Activated CD8-positive, alpha-beta memory T cell treated with anti-CD3 and anti-CD28 coated beads for 24 hours (primary cell): ENCODE measurements at places on chromosomes 2 and 18.
A peak's percentile ranks its signal among the peaks of the same experiment; 100 is the strongest.

DNA sequence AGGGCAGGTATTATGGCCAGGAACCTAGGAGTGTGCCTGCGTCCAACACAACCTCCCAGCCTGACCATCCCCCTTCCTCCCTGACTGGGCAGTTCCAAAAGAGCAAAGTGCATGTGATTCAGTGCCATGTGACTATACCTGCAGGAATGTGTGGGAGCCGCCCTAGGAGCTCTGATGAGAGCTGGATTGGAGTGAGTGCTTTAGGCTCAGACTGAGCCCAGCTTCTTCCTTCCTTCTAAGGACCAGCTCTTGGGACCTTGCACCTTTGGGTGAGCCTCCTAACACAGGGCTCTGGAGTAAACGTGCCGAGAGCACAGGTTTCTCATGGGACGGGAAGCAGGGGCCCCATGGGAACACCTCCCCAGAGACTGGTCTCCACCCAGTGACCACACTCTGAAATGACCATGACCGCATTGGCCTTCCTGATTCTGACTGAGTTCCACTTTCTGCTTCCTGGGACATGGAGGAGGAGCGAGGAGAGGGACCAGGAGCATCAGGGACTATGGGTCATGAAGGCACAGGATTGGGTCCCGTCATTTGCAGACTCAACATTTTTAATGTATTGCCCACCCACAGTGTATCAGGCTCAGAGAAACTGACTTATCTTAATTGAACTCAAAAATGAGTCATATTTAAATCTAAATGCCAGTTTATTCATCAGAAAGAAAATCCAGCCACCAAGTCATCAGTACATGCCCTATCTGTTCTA is 87.8 kb upstream of the BCL2L11 start:
- DNase-seq: peak; percentile 56

- DNase-seq: no peak
Measured at GRCh38 chr2:60549928-60550177, 3.6 kb downstream of the BCL11A start.

DNA sequence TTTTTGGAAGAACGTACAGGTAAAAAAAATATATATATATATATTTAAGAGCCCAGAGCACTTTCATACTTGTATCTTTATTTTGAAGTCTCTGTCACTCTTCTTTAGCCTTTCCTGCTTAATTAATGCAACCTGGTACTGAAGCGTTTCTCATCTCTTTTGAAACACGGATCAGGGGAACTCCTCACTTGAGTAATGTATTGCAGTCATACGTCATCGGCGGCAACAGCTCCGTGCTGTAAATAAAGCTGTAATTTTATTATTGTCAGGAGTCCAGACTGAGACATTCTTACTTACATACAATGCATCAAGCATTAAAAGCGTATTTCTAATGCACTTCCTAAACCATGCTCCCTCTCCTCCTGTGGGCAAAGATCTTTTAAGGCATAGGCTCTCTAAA is 514.7 kb downstream of the SOX11 start:
- no peak for DNase-seq

- DNase-seq: no peak
Measured at GRCh38 chr2:151437630-151438029, 27.9 kb downstream of the RIF1 start.

- no peak for DNase-seq
Measured at GRCh38 chr18:6239716-6240115, 175.0 kb downstream of the L3MBTL4 start.

DNA sequence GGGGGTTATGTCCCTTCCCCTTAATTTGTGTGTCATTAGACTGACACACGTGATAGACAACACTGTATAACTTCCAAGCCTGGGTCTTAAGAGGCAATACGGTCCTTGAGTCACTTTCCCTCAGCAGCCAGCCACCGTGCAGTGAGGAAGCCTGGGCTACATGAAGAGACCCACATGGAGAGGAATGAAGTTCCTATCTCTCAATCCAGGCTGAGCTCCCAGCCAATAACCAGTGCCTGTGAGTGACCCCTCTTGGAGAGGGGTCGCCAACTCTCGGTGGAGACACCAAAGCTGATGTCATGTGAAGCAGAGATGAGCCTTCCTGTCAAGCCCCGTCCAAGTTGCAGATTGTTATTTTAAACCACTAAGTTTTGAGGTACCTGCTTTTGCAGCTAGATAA is 5.7 kb upstream of the WDSUB1 start:
- DNase-seq: no peak

- no peak for DNase-seq
Measured at GRCh38 chr2:224024270-224024669, 14.8 kb downstream of the SERPINE2 start.

DNA sequence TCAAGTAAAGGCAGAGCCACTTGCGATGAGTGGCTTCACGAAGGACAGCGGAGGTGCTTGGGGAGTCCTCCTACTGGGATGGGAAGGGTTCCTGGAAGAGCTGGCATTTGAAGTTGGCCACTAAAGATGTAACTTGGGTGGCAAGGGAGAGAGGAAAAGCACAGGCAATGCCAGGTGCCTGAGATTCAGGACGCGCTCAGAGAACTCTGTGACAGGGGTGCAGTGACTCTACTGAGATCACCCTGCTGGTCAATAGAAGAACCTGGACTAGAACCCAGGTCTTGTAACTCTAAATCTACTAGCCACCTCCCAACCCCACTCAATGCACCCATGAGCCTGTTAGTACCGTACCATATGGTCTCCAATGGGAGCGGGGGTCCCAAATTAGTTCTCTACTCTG is 5.4 kb upstream of the GRHL1 start:
- DNase-seq: no peak

- DNase-seq: no peak
Measured at GRCh38 chr2:166436189-166436588, 57.9 kb downstream of the SCN7A start.

DNA sequence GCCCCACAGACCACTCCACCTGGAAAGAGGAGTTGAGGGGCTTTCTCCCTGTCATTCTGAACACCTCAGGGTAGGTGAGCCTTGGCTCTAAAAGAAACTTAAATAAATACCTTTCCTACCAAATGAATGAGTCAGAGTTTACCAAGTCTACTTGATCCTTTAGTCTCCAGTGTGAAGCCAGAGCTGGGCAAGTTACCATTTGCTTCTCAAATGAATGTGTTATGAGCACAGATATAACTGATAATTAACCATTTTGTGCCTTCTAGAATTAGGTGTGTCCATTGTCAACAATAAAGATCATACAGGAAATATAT is 347.7 kb downstream of the KIAA1328 start:
- no peak for DNase-seq

- peak; percentile 26 for DNase-seq
Measured at GRCh38 chr18:14943967-14944636, 196.1 kb downstream of the ANKRD30B start.
